ENCODE measurements at places on chromosomes 13 and 19.

DNA sequence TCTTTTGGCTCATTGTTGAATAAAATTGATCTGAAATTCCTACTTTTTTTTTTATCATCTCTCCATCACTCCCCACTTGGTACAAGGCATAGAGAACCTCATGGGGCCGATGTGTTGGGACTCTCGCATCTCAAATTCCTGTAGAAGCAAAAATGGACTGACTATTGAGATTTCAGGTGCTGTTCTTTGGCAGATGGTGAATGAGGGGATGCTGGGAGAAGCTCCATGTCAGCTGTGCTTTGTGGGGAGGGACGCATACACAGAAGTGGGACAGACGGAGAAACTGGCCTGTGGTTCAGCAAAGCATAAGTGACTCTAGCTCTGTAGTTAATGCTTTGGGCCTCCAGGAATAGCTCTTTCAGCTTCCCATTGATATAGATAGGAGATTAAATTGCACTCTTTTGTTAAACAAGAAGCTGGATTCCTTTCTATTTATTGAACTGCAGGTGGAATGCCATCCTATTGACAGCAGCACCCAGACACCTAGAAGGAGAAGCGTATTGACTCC, 194.5 kb upstream of the RNF113B start:
- DNase-seq: no peak

- no peak for DNase-seq
These were observed 23.7 kb downstream of the ZNF175 start for GRCh38 chr19:51594774-51595109.

GRCh38 chr13:70183041-70183440, 74.8 kb upstream of the KLHL1 start:
- DNase-seq: no peak

DNA sequence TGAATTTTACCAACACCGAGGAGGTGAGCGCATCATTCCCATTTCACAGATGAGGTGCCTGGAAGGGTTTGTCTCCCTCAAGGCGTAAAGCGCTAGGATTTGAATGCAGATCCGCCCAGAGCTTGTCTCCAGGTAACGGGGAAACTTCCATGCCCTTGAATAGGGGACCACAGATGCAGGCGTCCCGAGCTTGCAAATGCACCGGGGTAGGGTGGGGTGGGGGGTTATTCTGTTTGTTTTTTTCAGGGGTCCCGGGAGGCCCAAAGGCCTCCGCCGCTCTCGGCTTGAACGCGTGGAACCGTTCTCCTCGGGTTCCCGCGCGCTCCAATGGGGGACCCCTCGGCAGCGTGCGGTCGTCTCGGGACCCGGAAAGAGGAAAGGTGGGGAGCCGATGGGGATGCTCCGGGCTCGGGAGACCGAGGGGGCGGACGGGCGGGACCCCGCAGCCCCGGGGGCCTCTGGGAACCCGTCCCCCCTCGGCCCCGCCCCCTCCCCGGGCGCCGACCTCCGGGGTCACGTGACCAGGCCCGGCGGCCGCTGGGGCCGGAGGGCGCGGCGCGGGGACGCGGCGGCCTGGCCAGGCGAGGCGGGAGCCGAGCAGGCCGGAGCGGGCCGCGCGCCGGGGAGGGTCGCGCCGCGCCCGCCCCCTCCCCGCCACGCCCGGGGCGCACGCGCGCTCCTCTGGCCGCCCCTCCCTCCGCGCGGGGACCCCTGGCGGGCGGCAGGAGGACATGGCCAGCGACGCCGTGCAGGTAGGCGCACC, at the start of gene PKN1:
Gene PKN1, plus strand, starts transcription at position 516 of the 763 bp plus-strand sequence. Its CDS starts 216 bp downstream, at position 732.
- no peak for DNase-seq

GRCh38 chr19:15466851-15467733, 2.7 kb upstream of the RASAL3 start:
- DNase-seq: no peak

DNA sequence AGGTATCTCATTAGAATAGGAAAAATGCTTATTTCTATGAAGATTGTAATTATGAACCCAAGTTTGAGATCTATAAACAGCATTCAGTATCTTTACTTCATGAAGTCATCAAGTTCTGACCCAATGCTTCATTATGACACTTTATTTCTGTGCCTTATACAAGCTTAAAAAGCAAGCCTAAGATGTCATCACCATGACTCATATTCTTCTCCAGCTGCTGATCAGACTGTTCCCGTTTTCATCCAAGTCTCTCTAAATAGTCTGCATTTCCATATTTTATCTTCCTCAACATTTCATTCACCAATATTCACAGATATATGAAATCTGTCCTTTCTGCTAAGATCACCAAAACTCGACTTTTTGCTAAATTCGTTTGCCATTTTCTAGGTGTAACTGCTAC, 1247.2 kb upstream of the PRR20A start:
- DNase-seq: no peak

DNA sequence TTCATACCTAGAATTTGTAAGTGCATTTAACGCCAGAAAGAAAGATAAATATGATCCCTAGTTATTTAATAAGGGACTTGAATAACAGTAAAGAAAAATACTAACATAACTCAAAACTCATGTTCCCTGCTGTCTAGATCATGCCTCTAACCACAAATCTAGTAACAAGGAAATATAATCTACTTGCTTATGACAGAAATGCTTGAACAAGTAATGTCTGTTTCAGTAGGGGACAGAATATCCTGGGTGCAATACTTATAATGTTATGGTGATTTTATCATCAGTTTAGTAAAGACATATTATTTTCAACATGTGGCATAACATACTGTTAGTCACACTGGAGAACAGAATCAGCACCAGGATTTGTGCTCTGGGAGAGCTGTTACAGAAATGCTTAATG, 861.9 kb upstream of the SLITRK1 start:
- DNase-seq: no peak

DNA sequence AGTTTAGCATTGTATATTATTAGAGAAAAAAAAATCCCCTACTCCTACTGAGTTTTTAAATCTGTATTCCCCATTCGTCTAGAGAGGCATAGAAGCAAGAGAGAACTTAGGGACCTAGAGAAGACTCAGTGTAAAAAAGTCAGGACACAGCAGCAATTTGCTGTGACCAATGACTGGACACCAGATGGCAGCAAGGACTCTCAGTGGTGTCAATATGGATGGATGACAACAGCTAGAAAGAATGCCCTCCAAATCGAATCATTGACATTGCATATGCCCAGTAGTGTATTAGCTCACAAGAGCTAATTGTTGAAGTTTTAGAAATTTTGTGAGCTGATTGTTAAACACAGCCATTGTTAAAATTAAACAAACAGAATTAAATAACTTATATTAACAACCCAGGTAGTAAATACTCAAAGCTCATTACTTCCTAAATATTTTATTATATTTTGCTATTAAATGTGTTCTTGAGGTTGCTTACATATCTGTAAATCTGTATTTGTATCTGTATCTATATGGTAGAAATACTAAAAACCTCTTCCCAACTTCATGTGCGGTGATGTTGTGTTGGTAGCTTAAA, 43.9 kb downstream of the SIAH3 start:
- no peak for DNase-seq

DNA sequence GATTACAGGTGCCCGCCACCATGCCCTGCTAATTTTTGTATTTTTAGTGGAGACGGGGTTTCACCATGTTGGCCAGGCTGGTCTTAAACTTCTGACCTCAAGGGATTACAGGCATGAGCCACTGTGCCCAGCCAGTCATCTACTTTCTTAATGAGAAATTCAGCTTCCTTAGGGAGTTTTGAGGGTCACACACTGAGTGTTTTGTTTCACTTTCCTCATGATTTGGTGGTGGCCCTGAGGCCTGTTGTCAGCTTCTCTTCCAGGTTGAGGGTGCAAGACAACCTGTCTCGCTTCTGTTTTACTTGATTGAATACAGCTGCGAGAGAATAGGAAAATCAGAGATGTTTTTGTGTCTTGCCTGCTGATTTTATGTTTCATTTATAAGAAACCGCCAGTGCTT, 9.9 kb downstream of the FRY start:
- DNase-seq: no peak

GRCh38 chr19:34317311-34317927, 47.6 kb upstream of the GPI start:
- no peak for DNase-seq

- no peak for DNase-seq
These were observed 19.1 kb upstream of the KCTD4 start for GRCh38 chr13:45219938-45220375.

DNA sequence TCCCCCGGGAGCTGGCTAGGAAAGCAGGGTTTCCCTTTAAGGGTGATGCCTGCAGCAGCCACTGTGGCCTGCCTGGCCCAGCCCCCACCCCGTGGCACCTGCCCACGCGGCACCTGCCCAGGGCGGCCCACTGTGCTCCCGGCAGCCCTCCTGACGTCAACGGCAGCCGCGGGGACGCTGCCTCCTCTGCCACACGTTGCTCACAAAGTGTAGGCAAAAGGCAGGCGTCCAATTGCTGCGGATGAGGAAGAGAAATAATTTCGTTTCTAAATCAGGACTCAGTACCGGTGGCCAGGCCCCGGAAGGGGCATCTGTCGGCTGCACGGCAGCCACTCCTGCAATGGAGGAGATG, 122.3 kb downstream of the URI1 start:
- no peak for DNase-seq

- DNase-seq: no peak
These were observed 10.2 kb upstream of the CCDC97 start for GRCh38 chr19:41299755-41300089.

- DNase-seq: peak; percentile 64
These were observed at the start of gene WIZ for GRCh38 chr19:15449620-15450527. WIZ (minus strand) TSS chr19:15449956; CDS start chr19:15448307, 1,649 bp downstream.

DNA sequence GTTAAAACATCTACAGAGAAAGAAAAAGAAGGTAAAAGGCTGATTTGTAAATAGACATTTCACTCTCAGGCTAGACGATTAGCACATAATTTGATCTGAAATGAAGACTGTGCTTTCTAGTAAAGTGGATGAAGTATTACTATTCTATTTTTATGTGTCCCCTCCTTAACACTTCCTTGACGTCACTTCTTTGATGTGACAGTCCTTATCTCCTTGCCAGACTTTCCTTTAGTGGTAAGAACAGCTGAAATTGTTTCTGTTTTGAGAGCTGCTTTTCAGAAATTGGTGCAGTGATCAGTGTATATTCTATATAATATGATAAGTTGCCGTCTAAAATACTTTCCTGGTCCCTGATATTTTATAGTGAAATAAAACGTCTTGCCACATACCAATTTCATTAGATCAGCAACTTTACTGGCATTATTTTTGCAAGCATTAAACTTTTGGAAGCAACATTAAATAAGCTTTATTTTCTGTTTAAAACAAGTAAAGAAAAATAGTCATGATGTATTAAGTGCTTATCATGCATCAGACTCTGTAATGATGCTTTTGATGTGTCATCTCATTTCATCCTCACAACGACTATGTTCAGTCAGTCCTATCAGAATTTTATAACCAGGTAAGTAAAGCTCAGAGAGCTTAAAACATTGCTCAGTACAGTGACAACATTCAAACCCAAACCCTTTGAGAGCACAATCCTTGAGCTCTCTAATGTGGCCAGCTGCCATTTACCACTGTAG, 210.3 kb upstream of the PCDH9 start:
- DNase-seq: no peak
